Esophagus squamous epithelium (tissue), 5 donors: ENCODE measurements at places on chromosomes 11 and 22. TPM values are rescaled to one million over a fixed set of nuclear protein-coding genes. Genes with fewer than 3 reads are reported as not detected.
A peak's percentile ranks its signal among the peaks of the same experiment; 100 is the strongest.

- no peaks in the 10 kb centered on the region for H3K36me3 ChIP-seq
- H3K27me3 ChIP-seq: peaks cover 28% of the 10 kb centered on the region
- H3K27ac ChIP-seq: no peak overlapping the region
- H3K4me1 ChIP-seq: no peaks in the 10 kb centered on the region
- DNase-seq: no peak
- H3K4me3 ChIP-seq: no peak overlapping the region
Measured at GRCh38 chr11:93652161-93652597, 9.3 kb upstream of the CEP295 start.

- no peak overlapping the region for H3K4me3 ChIP-seq
- H3K27ac ChIP-seq: no peak overlapping the region
- no peaks in the 10 kb centered on the region for H3K27me3 ChIP-seq
- H3K4me1 ChIP-seq: no peaks in the 10 kb centered on the region
Measured at GRCh38 chr11:22922672-22923071, 62.4 kb upstream of the CCDC179 start.

DNA sequence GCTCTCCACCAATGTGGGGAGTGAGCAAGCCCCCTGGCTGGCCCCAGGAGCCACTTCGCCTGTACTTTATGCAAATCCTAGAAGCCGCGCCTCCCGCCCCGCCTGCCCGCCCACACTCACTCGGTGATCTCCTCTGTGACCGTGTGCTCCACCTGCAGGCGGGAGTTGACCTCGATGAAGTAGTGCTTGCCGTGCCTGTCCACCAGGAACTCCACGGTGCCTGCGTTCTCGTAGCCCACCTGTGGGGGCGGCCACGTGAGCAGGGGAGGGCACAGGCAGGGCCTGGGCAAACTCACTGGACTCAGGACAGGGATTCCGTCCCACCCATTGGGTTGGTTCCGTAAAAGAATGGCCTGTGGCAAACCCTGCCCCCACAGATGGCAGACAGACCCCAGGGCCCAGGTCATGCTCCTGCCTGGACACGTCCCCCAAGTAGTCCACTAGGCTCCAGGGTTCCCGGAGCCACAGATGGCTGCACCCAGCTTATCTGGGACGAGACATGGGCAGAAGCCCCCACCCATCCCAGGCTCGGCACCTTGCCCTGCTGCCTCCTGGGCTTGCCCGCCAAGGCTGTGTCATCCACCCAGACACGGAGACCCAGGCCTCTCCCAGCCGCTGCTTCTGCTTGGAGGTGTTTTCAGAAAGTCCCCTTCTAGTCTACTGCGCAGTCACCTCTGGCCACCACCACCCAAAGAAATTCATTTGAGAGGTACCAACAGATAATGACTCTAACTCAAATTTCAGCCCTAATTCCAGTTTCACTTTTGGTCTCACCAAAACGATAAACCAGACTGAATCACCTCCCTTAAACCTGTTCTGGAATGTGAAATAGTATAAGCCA, 12.1 kb downstream of the LRFN4 start:
- H3K27me3 ChIP-seq: no peaks in the 10 kb centered on the region
- no peak overlapping the region for H3K4me3 ChIP-seq
- DNase-seq: peak; percentile 27
- H3K36me3 ChIP-seq: peaks cover 59% of the 10 kb centered on the region

Gene NXPE2
- not detected for total RNA-seq

Gene SEPTIN3
- total RNA-seq: 0.04 TPM

Gene RTN4R
- total RNA-seq: 3.9 TPM
